Fibroblast of upper back skin (primary cell): ENCODE measurements at places on chromosomes 1 and 21.

- DNase-seq, result peak; percentile 13
These were observed 12.3 kb downstream of the SLC44A3 start for GRCh38 chr1:94832446-94832845.

GRCh38 chr21:31873275-31873695 is 465 bp downstream of the HUNK start:
- peak; percentile 14 for DNase-seq

DNA sequence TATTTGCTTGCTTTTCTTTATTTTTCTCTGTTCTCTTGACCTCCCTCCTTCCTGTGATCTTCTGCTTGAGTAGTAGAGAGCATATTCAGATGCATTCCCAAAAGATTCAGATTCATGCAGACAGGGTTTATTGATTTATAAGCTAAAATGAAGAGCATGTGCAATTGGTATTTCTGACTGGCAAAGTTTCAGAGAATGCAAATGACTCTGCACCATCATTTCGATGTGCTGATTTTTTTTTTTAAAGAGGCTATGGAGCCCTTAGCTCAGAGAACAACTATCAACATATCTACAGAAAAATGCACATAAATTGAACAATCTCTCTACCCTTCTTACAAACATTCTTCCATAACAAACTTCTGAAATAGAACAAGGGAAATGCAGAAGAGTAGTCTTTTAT is 312.0 kb downstream of the VAV3 start:
- peak; percentile 82 for DNase-seq

DNA sequence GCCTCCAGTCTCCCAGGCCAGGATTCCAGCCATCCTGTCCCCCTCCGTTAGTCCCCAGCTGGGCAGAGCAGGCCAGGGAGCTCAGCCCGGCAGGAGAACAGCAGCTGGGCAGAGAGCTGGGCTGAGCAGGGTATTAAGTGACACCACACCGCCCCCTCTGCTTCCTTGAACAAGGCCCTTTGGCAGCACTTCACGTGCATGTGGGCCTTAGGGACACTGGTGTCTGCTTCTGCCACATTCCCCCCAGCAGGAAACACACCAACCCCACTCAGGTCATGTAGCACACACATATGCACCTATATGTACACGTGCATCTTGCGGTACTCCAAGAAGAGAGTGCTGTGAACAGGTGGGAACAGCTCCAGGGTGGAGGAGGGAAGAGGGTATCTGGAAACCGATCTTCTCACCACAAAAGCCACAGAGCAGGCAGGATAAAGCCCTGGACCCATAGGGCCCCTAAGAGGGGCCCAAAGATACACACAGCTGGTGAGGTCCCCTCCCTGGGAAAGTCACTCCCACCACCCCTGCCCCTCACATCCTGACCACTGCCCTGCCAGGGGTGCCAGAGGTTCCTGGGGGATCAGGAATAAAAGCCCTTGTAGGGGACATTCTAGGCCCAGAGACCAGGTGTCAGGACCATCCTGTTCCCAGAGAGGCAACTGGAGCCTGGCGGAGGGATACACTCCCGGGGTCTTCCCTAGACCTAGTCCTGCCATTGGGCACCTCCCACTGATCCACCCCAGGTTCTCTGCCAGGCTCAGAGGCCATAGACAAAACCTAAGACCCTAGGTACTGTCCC is 4.5 kb downstream of the EPHA2 start:
- DNase-seq, result peak; percentile 26

GRCh38 chr1:161390559-161390858 is 22.8 kb upstream of the CFAP126 start:
- no peak for DNase-seq

- DNase-seq, result no peak
These were observed 7.0 kb downstream of the OSCP1 start for GRCh38 chr1:36443297-36443696.

GRCh38 chr1:89736937-89737733 is 83.7 kb upstream of the LRRC8D start:
- DNase-seq, result no peak

DNA sequence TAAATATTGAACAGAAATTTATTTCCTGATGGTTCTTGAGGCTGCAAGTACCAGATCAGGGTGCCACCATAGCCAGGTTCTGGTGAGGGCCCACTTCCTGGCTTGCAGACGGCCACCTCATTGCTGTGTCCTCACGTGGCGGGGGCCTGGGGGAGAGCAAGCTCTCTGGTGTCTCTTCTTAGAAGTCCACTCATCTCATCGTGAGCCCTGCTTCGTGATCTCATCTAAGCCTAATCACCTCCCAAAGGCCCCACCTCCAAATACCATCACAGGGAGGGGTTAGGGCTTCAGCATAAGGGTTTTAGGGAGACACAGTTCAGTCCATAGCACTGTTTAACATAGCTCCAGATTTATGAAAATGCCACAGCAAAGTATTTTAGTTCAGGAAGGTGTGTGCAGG is 119.7 kb downstream of the PRDM2 start:
- DNase-seq, result no peak

GRCh38 chr1:241701483-241702295 is 49.6 kb downstream of the WDR64 start:
- DNase-seq, result no peak

- DNase-seq, result peak; percentile 38
These were observed 116.1 kb downstream of the SPATA17 start for GRCh38 chr1:217747156-217747769.

- DNase-seq, result no peak
These were observed 38.0 kb downstream of the AJAP1 start for GRCh38 chr1:4692437-4692836.

DNA sequence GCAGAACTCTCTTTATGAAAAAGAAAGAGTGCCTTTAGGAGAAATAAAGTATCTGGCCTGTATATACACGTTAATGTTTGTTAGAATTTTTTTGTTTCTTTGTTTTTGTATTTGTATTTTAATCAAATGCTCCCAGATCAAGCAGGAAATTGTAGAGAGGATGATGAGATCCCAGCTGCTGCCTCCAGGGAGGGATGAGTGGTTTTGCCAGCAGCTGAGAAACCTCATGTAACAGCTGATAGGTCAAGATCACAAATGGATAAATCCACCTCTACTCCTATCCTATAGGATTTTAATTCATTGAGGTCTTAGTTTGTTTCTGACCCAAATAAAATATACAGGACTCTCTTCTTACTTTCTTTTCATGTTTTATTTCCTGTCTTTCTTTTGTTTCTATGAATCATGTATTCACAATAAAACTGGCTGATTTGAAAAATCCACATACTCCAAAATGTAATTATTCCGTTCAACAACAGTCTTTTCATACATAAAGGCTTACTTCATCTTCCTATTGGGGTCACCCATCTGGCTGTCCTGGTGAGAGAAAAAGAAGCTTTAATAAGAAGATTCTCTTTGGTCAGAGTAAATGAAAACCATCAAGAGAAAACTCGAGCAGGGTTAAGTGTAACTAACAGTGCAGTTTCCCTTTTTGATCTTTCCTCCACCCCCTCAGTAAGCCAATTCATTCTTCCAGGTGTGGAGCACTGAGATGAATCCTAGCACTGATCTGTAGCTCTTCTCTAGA is 129.3 kb upstream of the PLPPR5 start:
- DNase-seq, result no peak

DNA sequence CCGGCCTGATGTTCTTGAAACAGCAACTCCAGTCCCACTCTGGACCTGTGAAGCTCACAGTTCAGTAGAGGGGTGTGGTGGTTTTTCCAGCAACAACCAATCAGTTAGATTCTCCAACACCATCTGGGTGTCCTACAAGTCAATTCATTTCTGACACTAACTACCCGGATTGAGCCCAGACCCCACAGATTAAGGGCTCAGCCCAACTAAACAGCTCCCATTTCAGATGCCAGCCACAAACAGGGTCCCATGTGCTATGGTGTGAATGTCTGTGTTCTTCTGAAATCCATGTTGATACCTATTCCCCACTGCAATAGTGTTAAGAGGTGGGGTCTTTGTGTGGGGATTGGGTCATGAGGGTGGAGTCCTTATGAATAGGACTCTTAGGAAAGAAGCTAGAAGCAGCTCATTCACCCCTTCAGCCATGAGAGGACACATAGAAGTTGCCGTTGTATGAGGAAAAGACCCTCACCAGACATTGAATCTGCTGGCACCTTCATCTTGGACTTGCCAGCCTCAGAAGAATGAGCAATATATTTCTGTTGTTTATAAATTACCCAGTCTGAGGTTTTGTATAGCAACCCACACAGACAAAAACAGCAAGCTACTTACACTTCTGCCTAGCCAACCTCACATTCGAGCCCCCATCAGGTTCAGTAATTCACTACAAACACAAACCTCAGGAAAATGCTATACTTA is 53.6 kb downstream of the IRF2BP2 start:
- no peak for DNase-seq

- DNase-seq, result no peak
These were observed 222.9 kb downstream of the KCTD3 start for GRCh38 chr1:215789981-215790380.
